ENCODE measurements at places on chromosomes 13 and 19.

GRCh38 chr13:29523199-29523961 is 72.1 kb downstream of the SLC7A1 start:
- no peak for DNase-seq

DNA sequence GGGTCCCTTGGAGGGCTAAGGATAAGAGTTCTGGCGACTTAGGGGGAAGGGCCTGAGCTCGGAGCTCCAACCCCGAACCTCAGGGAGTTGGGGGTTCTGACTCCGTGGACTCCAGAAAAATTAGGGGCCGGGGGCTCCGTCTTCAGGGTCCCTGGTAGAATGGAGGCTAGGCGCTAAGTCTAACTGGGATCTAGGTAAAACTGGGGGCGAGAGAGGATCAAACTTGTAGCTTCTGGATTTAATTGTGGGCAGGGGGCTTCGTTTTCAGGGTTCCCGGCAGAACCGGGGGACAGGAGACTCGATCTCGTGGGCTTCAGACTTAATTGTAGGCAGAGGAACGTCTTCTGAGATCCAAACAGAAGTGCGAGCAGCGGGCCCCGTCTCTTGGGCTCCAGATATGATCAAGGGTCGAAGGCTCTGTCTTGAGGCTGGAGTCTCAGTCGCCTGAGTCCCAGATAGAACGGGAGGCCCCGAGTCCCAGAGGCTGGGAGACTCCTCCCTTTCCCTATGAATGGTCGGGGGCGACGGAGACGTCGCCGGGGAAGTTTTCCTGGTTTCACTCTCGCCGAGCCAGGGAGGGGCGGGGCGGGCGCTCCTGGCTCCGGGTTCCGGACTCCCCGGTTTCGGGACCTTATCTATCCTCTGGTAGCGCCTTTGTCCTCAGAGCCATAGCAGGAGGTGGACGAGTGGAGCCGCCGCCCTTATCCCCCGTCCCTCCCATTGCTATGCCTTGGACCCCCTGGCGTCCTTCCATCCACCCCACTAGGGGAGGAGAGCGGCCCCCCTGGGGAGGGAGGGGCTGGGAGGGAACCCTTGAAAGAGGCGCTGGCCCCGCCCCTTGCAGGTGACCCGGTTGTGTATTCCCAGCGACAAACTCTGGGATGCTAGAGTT is 1.3 kb downstream of the NECTIN2 start:
- DNase-seq, result no peak

GRCh38 chr19:10052602-10053360 is 33.3 kb upstream of the SHFL start:
- DNase-seq, result no peak

- no peak for DNase-seq
Observed at GRCh38 chr13:87042946-87043345, 628.2 kb upstream of the SLITRK5 start.

DNA sequence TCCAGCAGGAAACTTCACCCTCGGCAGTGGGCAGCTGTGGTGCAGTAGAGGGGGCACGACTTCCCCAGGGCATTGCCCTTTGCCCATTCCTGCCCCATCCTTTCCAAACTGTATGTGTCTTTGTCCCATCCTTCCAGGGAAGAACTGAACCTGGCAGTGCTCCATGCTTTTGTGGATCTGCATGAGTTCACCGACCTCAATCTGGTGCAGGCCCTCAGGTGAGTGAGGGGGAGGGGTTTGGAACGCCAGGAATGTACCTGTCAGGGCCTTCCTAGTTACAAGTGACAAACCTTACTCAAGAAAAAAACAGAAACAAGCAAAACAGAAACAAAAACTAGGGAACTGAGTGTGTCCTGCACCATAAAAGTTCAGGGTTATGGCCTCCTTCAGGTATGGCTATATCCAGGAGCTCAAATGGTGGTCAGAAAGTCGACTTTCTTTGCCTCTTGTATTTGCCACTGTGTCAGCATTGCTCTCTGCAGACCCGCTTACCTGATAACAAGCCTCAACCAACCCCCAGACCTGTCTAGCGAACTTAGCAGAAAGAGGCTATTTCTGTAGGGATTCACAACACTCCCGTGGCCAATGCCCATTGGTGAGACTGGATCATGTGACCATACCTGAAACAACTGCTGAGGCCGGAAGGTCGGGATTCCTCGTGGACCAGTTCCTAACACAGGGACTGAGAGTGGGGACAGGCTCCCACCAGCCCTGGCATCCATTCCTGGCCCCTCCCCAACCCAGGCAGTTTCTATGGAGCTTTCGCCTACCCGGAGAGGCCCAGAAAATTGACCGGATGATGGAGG is 4.2 kb downstream of the CYTH2 start:
- no peak for DNase-seq

- DNase-seq, result no peak
Observed at GRCh38 chr13:19161308-19161707, 20.3 kb downstream of the TUBA3C start.

- DNase-seq, result no peak
Observed at GRCh38 chr19:1019980-1020867, 699 bp downstream of the TMEM259 start.

DNA sequence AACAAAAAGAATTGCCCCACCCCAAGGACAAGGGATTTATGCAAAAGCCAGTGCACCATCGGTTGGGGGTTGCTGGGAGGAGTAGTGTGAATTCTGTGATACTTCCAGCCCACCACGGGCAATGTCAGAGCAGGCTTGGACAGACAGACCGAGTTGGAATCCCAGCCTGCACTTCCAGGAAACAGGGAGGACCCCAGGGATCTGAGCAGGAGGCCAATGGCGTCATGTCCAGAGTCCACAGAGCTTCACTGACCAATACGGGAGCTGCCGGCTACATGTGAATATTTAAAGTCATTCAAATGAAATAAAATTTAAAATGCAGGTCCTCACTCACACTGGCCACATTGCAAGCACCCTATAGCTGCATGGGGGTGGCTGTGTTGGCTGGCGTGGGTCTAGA is 10.9 kb downstream of the ZNRF4 start:
- no peak for DNase-seq

- DNase-seq, result no peak
Observed at GRCh38 chr13:79519255-79519654, 38.3 kb downstream of the NDFIP2 start.

DNA sequence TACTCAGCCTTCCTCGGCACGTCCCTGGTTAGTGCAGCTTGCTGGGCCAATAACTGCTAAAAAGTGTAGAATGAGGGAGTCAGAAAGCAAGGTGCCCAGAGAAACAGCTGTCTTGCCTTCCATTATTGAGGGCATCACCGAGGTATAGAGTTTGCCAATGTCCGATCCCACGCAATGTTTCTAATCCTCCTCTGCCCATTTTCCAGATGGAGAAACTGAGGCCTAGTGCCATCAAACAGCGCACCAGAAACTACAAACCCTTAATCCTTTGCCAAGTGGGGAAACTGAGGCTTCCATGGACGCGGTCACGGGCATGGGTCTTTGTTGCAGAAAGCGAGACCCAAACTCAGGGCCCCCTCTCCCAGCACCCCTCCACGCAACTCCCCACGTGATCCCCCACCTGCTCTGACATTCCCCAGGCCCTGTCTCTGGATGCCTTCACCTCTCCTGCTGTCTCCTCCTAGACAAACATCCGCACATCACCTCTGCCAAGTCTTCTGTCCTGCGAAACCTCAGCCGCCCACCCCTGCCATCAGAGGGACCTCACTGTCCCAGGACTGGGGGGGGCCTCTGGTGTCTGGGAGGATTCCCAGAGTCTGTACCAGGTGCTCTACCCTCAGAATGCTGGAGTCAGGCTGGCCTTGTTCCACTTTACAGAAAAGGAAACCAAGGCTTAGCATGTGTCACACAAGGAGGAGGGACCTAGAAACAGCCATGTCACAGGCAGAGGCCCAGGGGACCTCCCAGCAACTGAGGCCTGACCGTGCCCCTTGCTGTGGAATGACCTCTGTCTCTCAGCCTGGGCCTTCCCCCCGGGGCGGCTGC is 930 bp upstream of the PDE4C start:
- no peak for DNase-seq

GRCh38 chr19:12840091-12841079 is 2.1 kb downstream of the MAST1 start:
- no peak for DNase-seq

DNA sequence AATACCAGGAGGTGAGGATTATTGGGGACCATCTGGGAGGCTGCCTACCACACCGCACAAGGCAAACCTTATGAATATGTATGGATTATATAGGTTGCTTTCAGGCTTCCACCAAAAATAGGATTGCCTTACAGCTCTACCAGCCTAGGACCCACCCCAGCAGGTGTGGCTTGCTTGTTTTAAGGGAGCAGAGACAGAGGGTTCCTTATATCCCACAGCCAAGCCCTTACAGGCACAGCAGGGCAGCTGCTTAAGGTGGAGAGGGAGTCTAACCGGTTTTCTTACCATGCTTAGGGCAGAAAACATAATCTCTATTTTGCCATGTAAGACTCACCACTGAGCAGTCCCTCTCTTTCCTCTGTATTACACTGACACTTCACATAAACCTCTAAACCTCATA is 16.1 kb upstream of the TTYH1 start:
- DNase-seq, result no peak

DNA sequence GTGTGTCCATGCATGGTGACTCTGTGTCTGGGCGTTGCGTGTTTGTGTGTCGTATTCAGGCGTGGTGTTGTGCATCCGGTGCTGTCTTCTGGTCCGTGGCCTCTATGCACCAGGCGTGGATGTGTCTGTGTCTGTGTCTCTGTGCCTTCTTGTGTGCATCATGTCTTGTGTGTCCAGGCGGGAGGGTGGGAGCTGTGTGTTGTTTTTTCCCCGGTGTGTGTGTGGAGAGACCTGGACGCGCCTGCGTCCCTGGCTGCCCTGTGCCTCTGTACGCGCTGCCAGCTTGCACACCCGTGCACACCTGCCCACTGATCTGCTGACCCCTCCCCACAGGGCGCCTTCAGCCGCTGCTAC is 1.1 kb downstream of the PLK5 start:
- no peak for DNase-seq

- DNase-seq, result no peak
Observed at GRCh38 chr13:114131583-114132418, 622 bp downstream of the RASA3 start.

- DNase-seq, result no peak
Observed at GRCh38 chr13:39405596-39406205, 197.3 kb downstream of the LHFPL6 start.

- DNase-seq, result no peak
Observed at GRCh38 chr19:46903458-46903857, 42.7 kb downstream of the ARHGAP35 start.

DNA sequence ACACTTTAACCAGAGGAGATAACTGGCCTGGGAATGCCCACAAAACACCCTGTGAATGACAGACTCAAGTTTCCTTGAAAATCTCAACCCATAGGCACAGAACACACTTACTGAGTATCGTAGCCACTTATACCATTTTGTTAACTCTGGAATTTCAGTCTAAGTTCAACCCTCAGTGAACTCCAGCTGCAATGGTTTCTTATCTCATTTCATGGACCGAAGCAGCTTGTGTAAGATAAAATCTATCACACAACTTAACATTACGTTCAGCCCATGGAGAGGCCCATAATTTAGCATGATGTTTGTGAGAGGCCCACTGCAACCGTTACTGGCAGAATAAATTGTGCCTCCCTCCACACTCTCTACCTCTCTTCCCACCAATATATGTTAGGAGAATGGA is 323.0 kb downstream of the DNAJC15 start:
- DNase-seq, result no peak

GRCh38 chr13:24511019-24511815 is 1.4 kb downstream of the PARP4 start:
- DNase-seq, result peak; percentile 7

- DNase-seq, result no peak
Observed at GRCh38 chr19:6838062-6838655, 49.2 kb upstream of the ADGRE1 start.

GRCh38 chr13:107730813-107731212 is 484.5 kb downstream of the LIG4 start:
- DNase-seq, result no peak

GRCh38 chr13:46662690-46663089 is 109.7 kb downstream of the LRCH1 start:
- no peak for DNase-seq

GRCh38 chr19:42270346-42271044 is 1.4 kb downstream of the CIC start:
- no peak for DNase-seq

- no peak for DNase-seq
Observed at GRCh38 chr19:11574689-11575088, 2.8 kb downstream of the ACP5 start.

DNA sequence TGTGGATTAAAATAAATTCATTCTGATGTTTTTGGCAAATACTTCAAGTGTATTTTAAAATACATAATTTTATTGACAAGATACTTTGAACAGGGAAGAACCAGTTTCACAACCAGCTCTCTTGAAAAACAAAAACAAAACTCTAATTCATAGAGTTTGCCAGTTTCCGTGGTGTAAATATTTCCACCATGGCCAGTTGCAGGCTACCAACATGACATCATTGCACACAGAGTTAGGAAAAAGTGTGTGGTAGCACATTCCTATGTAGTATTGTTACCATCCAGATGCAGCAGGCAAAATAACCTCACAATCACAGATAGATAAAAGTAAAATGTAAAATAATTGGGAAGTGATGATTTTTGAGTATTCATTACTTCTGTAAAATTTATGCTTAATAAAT is 7.7 kb upstream of the RNF113B start:
- DNase-seq, result no peak

GRCh38 chr19:7705387-7706187 is 3.7 kb upstream of the FCER2 start:
- DNase-seq, result peak; percentile 39

GRCh38 chr13:99312493-99312883 is 5.3 kb upstream of the GPR183 start:
- DNase-seq, result no peak

- DNase-seq, result no peak
Observed at GRCh38 chr19:12779162-12779993, 4.0 kb upstream of the HOOK2 start.

DNA sequence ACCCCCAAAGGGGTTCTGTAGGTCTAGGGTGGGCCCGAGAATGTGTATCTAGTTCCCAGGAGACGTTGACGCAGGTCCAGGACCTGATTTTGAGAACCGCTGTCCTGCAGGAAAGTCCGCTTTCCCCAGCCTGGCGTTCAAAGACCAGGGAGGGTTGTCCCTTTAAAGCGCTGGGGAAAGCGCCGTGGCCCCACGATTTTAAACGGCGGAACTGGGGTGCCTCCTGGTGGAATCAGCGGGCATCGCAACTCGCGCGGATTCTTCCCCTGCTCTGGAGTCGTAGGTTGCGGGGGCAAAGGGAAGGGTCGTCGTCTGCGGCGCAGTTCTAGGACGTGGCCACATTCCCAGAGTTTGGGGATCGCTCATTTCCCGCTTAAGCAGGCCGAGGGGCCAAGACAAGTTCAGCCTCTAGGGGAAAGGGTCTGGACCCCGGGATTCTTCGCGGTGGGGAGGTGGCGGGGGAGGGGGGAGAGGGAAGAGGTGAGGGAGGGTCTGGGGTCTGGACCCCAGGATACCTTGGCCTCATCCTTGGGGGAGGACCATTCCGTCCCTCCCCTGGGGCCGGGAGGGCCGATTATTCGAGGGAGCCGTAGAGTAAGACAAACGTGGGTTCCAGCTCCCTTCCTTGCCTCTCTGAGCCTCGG is 7.7 kb downstream of the PNMA8B start:
- DNase-seq, result peak; percentile 70

GRCh38 chr13:112671359-112671758 is 18.5 kb upstream of the ATP11A start:
- no peak for DNase-seq
